ENCODE measurements at places on chromosomes 12 and 14.

GRCh38 chr14:58634406-58635090, 3.2 kb upstream of the DACT1 start:
- DNase-seq: no peak

GRCh38 chr12:119727600-119728443, 59.9 kb downstream of the PRKAB1 start:
- DNase-seq: peak; percentile 4

- DNase-seq: no peak
These were observed 34.8 kb upstream of the TSPAN9 start for GRCh38 chr12:3042394-3042793.

DNA sequence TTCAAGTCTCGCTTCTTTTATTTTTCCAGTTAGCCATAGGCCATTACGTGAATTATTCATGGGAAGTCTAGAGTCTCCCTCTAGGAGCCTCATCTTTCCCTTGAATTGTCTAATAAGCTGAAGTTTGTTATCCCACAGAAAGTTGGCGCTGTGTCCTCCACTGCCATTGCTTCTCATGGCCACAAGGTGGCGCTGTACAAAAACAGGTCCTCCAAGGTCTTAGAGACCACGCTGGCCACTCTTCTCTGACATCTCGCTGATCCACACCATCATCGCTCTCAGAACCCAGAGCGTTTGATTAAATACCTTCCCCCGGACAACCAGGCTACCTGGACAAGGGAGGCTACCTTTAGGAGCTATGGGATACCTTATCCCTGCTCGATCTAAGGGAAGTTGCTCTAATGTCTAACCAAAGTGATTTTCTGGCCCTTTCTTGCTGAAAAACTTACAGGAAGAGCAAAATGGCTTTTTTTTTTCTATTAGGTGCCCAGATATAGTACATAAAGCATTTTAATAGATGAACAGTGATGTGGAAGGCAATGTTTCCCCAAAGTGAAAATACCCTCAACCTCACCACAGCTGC, 110.0 kb downstream of the CCDC60 start:
- DNase-seq: peak; percentile 43

- peak; percentile 80 for DNase-seq
These were observed 7.3 kb upstream of the IFI27L2 start for GRCh38 chr14:94136575-94137331.

DNA sequence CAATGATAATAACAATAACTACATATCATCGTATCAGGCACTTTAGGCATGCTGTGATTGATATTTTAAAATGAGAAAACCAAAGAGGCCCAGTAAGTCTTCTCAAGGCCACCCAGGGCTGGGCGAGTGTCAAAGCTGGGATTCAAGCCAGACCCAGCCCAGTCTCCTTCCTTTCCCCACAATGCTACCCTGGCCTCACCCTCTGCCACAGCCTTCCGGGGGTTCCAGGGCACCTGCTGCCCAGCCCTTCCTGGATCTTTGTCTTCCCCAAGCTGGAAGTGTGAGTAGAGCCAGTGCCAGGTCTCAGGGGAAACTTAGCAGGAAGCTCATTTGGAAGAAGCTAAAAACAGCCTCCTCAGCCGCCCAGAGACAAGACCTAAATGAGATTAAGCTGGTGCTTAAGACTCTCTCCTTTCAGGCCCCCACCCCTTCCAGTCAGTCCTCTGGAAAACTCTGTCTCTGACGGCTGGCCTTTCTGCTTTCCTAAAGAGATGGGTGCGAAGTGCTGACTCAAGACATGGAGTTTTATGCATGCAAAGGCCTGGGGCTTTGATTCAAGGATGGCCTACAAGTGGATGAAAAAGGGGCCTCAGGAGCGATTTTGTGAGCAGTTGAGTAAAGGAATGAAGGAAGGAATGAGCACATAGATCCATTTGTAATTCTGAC, 184.2 kb downstream of the KCNA5 start:
- no peak for DNase-seq

- no peak for DNase-seq
These were observed 6.1 kb upstream of the RD3L start for GRCh38 chr14:103948442-103948841.

GRCh38 chr12:2306012-2306411, 253.2 kb downstream of the CACNA1C start:
- DNase-seq: no peak

- no peak for DNase-seq
These were observed 108.0 kb downstream of the AEBP2 start for GRCh38 chr12:19547271-19547671.

GRCh38 chr12:9751204-9752144, 9.2 kb downstream of the CD69 start:
- peak; percentile 30 for DNase-seq
